Head of caudate nucleus (tissue), 42 donors: ENCODE measurements at places on chromosomes 5 and 9.

DNA sequence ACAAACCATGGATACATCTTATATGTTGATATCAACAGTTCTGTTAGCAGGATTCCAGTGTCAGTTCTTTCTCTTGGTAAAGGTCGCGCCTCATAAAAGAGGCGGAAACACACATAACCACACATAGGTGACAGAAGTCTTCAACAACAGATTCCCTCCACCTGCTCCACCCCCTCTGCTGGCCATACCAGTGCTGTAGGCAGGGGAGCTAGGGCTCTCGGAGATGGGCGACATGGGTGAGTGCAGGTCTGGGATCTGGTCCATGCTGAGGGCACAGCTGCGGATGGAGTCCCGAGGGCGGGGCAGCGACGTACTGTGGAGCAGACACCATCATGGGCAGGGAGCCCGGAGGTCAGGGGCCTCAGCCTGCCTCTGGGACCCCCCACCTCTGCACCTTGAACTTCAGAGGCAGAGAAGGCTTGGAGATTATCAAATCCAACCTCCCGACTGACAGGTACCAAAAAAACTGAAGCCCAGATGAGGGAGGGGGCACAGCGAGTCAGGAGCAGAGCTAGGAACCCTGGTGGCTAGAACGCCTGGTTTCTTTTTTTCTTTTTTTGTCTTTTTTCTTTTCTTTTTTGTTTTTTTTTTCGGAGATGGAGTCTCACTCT is 12.0 kb upstream of the TOR2A start:
- DNase-seq, result no peak

DNA sequence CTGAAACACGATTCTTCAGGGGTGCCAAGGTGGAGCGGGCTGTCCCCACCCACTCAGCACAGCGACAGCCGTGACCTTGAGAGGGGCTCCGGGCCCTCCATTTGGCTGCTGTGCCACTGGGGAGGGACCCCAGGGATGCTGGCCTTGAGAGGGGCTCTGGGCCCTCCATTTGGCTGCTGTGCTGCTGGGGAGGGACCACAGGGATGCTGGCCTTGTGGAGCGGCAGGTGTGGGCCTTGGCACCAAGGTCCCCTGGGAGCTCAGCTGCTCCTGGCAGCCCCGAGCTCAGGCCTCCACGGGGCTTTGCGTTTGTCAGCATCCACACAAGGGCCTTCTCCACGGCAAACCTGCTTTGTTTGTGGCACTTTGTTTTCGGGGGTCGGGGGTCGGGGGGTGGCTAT is 137.6 kb upstream of the LPCAT1 start:
- no peak for DNase-seq

- no peak for DNase-seq
Observed at GRCh38 chr9:115264313-115264712, 146.4 kb upstream of the TNC start.

- no peak for DNase-seq
Observed at GRCh38 chr5:122730037-122730436, 44.8 kb upstream of the SNX2 start.

GRCh38 chr5:176334031-176334770 is 27.4 kb downstream of the KIAA1191 start:
- DNase-seq, result no peak

GRCh38 chr9:19133549-19134345 is 6.5 kb upstream of the PLIN2 start:
- no peak for DNase-seq

GRCh38 chr5:126542441-126542840 is 52.6 kb downstream of the ALDH7A1 start:
- no peak for DNase-seq

DNA sequence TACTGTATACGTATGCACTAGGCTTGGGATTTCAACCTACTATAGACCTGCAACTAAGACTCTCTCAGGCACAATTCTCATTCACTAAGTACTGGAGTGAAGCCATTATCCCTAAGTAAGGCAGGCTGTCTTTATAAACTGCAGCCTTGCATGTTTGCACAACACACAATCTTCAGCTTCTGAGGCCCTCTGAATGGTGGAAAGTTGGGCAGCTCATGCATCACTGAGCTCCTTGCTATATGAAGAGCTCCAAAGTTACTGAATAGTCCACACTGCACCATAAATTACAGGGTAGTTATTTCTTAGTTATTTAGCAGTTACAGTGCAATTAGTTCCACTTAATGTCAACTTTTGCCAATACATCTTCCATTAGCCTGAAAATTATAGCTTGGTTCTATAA is 384.6 kb downstream of the BRINP1 start:
- no peak for DNase-seq

DNA sequence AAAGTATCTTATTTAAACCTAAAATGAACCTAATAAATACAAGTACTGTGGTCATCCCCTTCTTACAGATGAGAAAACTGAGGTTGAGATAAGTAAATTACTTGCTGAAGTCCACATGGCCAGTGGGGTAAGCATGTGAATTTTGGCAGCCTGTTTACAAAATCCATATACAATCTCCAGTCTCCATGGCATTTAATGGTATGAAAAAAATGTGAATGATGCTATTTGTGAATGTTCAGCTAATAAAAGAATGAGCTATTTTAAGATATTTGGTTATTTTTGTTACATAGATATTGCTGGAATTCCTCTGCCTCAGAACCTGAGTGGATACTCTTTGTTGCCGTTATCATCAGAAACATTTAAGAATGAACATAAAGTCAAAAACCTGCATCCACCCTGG is 19.3 kb upstream of the GPR150 start:
- no peak for DNase-seq

DNA sequence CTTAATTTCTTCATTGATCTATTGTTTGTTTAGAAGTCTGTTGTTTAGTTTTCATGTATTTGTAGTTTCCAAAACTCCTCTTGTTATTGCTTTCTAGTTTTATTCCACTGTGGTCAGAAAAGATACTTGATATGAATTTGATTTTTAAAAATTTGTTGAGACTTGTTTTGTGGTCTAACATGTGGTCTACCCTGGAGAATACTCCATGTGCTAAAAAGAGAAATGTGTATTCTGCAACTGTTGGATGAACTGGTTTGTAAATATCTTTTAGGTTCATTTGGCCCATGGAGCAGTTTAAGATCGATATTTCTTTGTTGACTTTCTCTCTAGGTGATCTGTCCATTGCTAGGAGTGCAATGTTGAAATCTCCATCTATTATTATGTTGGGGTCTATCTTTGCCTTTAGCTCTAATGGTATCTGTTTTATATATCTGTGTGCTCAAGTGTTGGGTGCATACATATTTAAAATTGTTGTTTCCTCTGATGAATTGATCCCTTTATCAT is 150.6 kb upstream of the ATP10B start:
- no peak for DNase-seq

DNA sequence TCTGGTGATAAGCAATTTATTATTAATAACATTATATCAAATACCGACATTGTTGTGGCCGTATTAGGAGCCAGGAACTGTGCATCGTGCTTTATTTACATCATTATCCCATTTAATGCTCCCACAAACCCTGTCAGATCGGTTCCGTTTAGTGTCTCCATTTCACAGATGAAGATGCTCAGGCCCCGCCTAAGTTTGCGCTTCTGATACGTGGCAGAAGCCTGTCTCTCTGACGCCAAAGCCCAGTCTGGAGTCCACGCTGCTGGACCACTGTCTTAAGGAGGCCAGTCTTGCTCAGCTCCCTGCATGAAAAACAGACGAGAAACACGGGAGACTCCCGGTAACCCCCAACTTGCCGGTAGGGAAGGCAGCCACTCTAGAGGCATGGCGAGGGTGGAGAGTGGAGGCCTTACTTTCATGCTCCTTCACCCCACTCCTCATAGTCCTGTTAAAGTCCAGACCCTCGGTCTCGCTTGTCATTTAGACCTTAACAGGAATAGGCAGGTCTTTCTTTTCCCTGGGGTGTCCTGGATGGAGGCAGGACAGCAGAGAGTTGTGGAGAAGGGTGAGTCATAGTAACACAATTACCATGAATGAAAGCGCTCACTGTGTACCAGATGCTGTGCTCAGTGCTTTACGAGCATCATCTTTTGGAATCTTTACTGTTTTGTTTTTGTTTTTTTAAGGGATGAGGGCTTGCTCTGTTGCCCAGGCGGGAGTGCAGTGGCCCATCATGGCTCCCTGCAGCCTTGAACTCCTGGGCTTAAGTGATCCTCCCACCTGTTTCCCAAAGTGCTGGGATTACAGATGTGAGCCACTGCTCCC is 872 bp downstream of the TXNDC15 start:
- peak; percentile 70 for DNase-seq

DNA sequence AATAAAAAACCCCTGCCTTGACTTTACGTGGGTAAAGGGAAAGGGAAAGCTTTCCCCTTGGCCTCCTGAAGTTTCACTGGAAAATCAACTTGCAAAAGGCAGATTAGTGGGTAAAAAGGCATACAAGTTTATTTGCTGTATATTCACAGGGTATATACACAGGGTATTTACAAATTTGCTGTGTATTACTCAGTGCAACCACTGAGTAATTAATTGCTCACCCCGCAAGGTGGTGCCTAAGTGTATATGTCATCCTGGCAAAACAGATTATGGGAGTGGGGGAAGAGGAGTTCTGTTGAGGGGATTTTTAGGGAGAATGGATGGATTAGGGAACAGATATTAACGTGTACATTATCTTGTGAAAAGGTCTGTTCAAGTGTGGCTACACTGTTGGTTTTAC is 7.1 kb upstream of the RARS1 start:
- DNase-seq, result no peak
